Activated CD4-positive, alpha-beta T cell treated with anti-CD3 and anti-CD28 coated beads, Interleukin-2, amount 10 ng/mL, durations not matched to agents 7 days and 5 days (primary cell): ENCODE measurements at places on chromosomes 16 and 17.

DNA sequence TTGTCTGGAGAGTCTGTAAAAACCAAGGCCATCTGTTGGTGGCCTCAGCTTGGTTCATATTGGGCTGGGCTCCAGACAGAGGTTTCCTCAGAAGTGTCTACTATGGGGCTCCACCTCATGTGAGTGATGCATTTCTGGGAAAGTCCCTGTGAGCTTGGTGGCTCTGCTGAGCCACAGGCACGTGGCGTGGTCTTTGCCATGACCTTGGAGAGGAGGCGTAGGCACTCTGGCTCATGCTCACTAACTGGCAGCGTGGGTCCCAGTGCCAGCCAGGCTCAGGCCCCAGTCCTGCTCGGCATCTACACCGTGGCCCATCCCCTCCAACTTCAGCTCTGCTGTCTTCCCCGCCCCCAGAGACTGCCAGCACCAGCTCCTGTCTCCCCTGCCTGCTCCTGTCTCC, 10.7 kb upstream of the SMTNL2 start:
- DNase-seq = peak; percentile 31

DNA sequence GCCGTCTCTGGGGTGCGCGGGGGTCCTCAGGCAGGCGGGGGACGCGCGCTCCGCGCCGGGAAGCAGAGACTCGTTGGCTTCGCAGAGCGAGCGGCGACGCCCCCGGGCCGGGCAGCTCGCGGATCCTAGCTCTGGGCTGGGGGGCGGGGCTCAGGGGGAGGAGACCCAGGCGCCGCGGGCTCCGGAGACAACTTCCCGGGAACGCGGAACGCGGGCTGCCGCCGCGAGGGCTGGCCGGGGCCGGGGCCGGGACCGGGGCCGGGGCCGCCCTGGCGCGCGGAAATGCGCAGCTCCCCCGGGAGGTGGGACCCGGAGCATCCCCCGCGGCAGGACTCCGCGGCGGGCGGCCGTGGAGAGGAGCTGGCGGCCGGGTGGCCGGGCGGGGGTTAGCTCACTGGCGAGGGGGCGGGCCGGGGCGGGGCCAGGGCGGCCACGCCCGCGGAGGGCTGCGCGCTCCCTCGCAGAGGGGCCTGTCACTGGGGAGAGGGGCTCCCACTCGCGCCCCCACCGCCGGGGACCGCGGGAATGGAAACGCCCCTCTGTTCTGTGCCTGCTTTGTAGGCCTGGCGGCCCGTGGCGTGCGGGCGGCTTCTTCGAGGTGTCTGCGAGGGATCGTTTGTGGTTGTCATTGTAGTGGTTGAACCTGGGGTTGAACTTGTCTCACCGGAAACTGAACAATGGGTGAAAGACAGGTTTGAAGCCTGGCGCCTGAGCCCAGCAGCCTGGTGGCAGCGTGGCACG, at the start of gene GAS7:
Gene GAS7 (minus strand): TSS at position 98 of the 741 bp plus-strand sequence.
- DNase-seq = peak; percentile 67

GRCh38 chr16:20866145-20866772, 33.9 kb downstream of the DCUN1D3 start:
- DNase-seq = no peak

GRCh38 chr16:11303405-11304138, 22.4 kb upstream of the PRM1 start:
- DNase-seq = no peak

DNA sequence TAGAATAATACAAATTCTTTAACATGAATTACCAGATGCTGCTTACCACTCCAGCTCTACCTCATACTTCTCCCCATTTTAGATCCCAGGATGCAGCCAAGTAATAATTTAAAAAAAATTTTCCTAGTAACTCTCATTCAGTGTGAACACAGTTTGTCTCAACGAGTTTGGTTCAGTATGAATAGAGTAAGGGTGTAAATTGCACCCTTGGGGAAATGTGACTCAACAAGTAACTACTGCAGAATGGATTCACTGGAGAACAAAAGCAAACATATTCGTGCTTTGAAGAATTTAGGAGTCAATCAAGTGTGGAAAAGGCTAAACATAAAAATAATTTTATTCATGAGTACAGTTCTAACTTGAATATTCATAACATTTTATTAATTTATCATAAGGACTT, 23.0 kb downstream of the KCNJ16 start:
- no peak for DNase-seq

GRCh38 chr17:64632194-64632593, 29.9 kb downstream of the SMURF2 start:
- no peak for DNase-seq

GRCh38 chr17:44830359-44831288, 537 bp upstream of the GJC1 start:
- no peak for DNase-seq

DNA sequence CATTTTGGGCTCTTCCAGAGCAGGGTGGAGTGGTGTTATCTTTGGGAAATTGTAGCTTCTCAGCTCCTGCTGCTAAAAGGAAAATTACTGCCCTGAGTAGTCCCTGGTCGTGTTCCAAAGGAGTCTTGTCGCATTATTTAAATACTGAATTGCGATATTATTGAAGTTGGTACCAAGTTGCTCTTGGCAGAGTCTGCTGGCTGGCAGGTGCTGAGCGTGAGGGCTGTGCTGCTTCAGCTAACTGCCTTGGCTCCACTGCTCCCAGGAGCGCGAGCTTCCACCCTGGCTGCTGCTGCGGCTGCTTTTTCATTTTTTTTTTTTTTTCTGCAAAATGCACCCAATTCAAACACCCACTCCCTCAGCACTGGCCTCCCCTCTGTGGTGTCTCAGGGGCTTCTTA, 289.8 kb downstream of the MAF start:
- no peak for DNase-seq

GRCh38 chr17:8735336-8735939, 9.2 kb downstream of the CCDC42 start:
- DNase-seq = no peak
